ENCODE measurements at places on chromosomes 13 and 19.

DNA sequence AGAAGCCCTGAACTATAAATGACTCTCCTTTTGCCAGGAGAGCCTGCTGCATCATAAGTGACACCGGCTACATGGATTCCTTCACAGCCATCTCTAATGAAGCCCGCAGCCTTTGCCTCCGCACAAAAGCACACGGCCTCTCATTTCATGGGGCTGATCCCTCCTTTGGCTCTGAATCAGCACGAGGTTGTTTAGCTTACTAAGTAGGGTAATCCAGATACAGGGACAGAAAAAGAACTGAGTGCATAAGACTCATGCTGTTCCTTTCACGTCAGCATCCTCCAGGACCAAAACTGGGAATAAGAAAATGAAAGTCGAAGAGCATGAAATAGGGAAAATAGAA is 136.3 kb downstream of the DCT start:
- DNase-seq: no peak

GRCh38 chr13:110291286-110291685 is 15.7 kb downstream of the COL4A1 start:
- DNase-seq: no peak

GRCh38 chr19:37506387-37507166 is at the start of gene ZNF793:
Gene ZNF793, plus strand, starts transcription at chr19:37506939. Its CDS starts 16,501 bp downstream, at chr19:37523440.
- peak; percentile 59 for DNase-seq

DNA sequence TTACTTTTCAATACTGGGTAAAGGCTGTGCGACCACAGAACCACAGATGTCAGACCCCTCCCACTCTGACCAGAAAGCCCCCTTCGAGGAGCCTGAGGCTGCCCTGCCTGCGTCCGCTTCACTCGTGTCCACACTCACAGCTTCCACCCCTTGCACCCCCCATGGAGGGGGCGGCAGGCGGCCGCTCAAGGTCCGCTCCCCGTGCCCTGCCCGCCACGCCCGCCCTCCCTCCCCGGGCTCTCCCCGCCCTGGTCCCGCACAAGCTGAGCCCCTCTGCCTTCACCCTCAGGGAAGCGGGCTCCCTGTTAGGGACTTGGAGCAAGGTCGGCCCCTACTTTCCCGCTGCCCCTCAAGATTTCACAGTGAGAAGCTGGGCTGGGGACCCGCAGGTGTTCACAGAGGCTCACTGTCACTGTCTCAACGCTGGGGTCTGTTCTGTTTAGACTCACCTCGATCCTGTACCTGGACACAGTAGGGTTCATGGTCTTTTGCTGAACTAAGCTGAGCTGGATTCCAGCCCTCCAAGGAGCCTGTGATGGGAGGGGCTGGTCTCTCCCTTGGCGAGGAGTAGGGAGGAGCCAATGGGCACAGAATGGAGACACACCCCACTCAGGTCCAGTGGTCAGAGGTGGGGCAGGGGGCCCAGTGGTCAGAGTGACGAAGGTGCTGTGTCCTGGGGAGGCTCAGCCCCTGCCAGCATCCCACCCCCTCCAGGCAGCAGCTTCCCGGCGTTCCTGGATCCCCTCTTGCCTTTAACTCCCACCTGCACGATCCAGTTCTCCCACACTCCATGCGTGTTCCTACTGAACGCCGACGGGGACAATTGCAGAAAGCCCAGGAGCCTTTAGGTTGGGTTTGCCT is 69.5 kb downstream of the SPACA7 start:
- no peak for DNase-seq

GRCh38 chr19:49347835-49348234 is 12.6 kb downstream of the CD37 start:
- DNase-seq: no peak

- DNase-seq: no peak
Measured at GRCh38 chr13:41352935-41353840, 42.1 kb downstream of the NAA16 start.

DNA sequence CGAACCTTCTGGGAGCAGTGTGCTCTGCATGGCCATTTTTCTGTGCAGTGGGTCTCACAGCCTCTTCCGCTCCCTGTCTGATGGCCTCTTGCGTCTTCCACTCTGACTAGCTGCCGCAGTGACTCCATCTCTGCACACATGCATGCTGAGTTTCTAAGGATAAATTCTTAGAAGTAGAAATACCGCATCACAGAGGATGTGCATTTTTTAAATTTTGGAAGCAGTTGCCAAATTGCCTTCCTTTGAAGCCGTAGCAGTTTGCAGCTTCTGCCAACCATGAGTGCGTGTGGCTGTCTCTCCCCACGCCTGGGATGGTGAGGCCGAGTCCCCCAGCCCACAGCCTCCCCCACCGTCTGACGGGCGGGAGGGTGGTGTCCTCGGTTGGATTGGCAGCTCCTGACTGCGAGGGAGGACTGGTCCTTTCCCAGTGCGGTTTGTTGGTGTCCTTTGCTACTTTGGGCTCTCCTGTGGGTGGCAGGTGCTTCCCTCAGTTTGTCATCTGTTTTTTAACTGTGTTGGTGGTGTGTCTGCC is 9.8 kb downstream of the FZR1 start:
- no peak for DNase-seq

GRCh38 chr13:48827709-48828108 is 148.0 kb upstream of the FNDC3A start:
- no peak for DNase-seq

- peak; percentile 48 for DNase-seq
Measured at GRCh38 chr19:41352609-41353465, 885 bp downstream of the TGFB1 start.

- no peak for DNase-seq
Measured at GRCh38 chr13:38735665-38736440, 49.0 kb downstream of the FREM2 start.

- no peak for DNase-seq
Measured at GRCh38 chr19:17576758-17577456, 21.5 kb downstream of the COLGALT1 start.

DNA sequence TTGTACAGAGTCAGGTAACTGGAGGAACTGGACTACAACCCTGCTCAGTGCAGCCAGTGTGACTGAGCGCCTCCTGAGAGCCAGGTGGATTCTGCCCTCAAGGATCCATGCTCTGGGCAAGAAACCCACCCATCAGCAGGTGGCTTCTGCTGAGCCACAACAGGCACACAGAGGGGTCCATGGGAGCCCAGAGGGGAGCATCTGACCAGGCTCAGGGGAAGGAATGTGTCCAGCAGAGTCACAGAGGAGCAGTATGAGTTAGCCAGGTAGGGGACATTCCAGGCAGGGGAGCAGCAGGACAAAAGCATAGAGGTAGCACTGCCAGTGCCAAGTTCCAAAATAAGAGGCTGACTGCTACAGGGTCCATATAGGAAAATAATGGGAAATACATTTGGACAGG is 19.9 kb downstream of the DHRS12 start:
- DNase-seq: no peak

DNA sequence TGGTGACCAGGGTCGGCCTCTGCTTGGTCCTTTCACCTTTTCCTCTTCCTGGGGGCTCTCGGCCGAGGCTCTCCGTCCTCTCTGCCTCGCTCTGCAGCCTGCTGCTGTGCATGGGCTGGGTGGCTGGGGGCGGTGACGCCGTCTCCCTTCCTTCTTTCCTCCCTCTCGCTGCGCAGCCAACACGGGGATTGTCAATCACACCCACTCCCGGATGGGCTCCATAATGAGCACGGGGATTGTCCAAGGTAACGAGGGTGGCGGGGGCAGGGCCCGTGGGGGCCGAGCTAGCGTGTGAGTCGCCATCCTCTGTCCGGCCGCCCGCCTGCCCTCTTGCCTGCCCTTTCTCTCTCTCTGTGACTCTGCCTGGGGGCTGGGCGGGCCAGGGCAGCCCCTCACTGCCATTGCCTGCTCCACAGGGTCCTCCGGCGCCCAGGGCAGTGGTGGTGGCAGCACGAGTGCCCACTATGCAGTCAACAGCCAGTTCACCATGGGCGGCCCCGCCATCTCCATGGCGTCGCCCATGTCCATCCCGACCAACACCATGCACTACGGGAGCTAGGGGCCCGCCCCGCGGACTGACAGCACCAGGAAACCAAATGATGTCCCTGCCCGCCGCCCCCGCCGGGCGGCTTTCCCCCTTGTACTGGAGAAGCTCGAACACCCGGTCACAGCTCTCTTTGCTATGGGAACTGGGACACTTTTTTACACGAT is 7.1 kb downstream of the YIPF2 start:
- no peak for DNase-seq

GRCh38 chr19:54335164-54335563 is 3.8 kb downstream of the LILRA4 start:
- DNase-seq: no peak

- DNase-seq: no peak
Measured at GRCh38 chr13:68636784-68637183, 1406.6 kb upstream of the PCDH9 start.

GRCh38 chr13:42477596-42478190 is 96.3 kb upstream of the TNFSF11 start:
- no peak for DNase-seq

GRCh38 chr13:40187841-40188591 is 478.4 kb downstream of the FOXO1 start:
- DNase-seq: no peak

- DNase-seq: no peak
Measured at GRCh38 chr19:40960062-40960685, 30.9 kb upstream of the CYP2B6 start.

DNA sequence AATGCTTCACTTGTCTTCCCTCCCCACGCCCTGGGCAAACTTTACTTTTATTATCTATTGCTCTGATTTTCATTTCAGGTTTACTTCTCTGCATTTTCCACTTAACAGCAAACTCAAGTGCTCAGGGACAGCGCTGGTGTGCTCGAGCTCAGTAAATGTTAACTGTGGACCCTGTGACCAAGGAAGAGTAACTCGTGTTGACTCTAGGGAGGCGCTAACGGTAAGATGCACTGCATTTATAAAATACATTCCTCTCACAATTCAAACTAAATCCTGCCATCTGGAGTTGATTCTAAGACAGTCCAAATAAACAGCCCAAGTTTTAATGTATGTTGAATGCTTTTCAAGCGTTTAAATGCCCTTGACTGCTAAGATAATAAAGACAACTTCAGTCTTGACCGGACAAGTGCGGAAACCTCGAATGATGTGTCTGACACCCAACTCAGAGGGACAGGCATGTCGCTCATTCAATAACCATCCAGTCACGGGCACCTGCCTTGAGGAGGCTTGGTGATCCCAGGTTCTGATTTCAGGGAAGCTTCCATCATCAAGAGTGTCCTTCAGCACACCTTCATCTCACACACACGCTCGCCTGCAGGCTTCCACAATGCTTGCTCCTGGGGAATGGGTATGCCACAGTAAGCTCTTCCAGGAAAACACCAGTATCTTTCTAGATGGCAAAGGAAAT is 93.2 kb downstream of the STK24 start:
- DNase-seq: no peak

GRCh38 chr13:39407138-39407537 is 195.9 kb downstream of the LHFPL6 start:
- no peak for DNase-seq

DNA sequence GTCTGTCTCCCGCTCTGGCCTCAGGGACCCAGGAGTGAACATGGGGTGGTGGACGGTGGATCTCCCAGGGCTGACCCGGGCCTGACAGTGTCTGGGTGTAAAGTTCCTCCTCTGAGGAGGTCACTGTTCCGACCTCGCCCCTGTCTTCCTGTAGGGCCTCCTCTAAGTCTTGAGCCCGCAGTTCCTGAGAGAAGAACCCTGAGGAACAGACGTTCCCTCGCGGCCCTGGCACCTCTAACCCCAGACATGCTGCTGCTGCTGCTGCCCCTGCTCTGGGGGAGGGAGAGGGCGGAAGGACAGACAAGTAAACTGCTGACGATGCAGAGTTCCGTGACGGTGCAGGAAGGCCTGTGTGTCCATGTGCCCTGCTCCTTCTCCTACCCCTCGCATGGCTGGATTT is at the start of gene SIGLEC9:
TSS of gene SIGLEC9 (plus strand) at position 178 of the 400 bp plus-strand sequence. CDS start at position 247, 69 bp downstream.
- DNase-seq: no peak

GRCh38 chr13:27064252-27064995 is 107.2 kb downstream of the USP12 start:
- DNase-seq: no peak

GRCh38 chr19:18070181-18070580 is 16.6 kb downstream of the IL12RB1 start:
- no peak for DNase-seq

GRCh38 chr13:83182845-83183244 is 699.4 kb downstream of the SLITRK1 start:
- DNase-seq: no peak

GRCh38 chr13:30371649-30372265 is 50.5 kb upstream of the UBE2L5 start:
- no peak for DNase-seq

GRCh38 chr19:30703645-30704044 is 331.5 kb downstream of the ZNF536 start:
- DNase-seq: no peak

DNA sequence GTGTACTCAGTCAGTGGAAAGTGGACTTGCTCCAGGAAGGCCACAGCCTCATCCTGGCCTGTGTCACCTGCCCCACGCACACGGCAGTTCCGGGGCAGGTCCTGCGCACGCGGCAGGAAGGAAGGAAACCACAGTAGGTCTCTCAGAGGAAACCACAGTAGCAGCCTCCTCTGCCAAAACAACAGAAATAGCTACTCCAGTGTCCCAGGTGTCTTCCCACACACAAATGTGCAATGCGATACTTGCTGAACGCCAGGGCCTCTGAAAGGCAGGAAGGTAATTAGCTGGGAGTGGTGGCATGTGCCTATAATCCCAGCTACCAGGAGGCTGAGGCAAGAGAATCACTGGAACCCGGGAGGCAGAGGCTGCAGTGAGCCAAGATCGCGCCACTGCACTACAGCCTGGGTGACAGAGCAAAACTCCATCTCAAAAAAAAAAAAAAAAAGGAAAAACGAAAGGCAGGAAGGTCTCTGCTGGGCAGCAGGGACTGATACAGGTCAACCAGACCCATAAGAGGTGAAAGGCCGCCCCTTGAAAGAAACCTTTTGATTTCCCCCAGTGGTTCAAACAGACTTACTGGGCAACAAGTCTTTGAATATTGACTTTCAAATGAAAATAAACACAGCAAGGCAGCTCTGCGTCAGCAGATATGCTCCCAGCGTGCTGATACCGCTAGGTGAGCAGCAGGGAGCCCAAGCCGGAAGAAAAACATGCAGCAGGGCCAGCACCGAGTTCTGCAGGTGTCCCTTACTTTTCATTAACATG is 49.5 kb downstream of the CRYL1 start:
- DNase-seq: peak; percentile 15

- no peak for DNase-seq
Measured at GRCh38 chr13:99003851-99004471, 26.1 kb upstream of the DOCK9 start.

GRCh38 chr13:40984668-40985366 is 34.3 kb downstream of the ELF1 start:
- DNase-seq: no peak

DNA sequence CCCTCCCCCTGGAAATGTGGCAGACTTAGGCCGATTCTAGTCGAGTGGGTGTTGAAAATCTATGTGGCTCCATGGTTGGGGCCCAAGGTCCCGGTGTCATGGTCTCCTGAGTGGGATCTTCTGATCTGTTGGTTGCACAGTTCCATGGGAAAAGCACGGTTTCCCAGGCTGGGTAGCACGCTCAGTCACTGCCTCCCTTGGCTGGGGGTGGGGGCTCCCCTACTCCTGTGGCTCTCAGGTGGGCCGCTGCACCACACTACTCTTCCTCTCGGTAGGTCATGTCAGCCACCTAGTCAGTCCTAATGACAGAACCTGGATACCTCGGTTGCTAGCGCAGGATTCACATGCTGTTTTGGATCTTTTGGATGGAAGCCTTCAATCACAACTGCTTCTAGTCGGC is 247.0 kb downstream of the SPRY2 start:
- no peak for DNase-seq

Measured in stimulated activated CD8-positive, alpha-beta memory T cell treated with anti-CD3 and anti-CD28 coated beads, Interleukin-15, amount 100 ng/mL, for 24 hours (primary cell).